ENCODE measurements at places on chromosomes 3 and 15. TPM values are rescaled to one million over a fixed set of nuclear protein-coding genes. Genes with fewer than 3 reads are reported as not detected.

Gene ZNF385D
- not detected for total RNA-seq

- H3K36me3 ChIP-seq: no peaks in the 10 kb centered on the region
- H3K4me3 ChIP-seq: no peak overlapping the region
- H3K27ac ChIP-seq: no peak overlapping the region
- H3K27me3 ChIP-seq: no peaks in the 10 kb centered on the region
- H3K4me1 ChIP-seq: peaks cover 8% of the 10 kb centered on the region
Measured at GRCh38 chr3:66442254-66443117, 58.3 kb downstream of the LRIG1 start.

GRCh38 chr3:176395240-176395639 is 802.0 kb downstream of the TBL1XR1 start:
- no peak for DNase-seq
- H3K27me3 ChIP-seq: no peaks in the 10 kb centered on the region
- H3K27ac ChIP-seq: no peak overlapping the region
- H3K4me3 ChIP-seq: no peak overlapping the region
- H3K36me3 ChIP-seq: no peaks in the 10 kb centered on the region

- H3K36me3 ChIP-seq: peaks cover 9% of the 10 kb centered on the region
- no peaks in the 10 kb centered on the region for H3K27me3 ChIP-seq
- H3K27ac ChIP-seq: no peak overlapping the region
- H3K4me3 ChIP-seq: peak overlapping the region; percentile 4
- no peak for DNase-seq
Measured at GRCh38 chr3:71057526-71057894, 526.0 kb downstream of the FOXP1 start.

GRCh38 chr3:177358091-177358976 is 161.1 kb upstream of the TBL1XR1 start:
- H3K4me1 ChIP-seq: peaks cover 41% of the 10 kb centered on the region
- DNase-seq: peak; percentile 81
- H3K4me3 ChIP-seq: peak overlapping the region; percentile 57
- H3K27ac ChIP-seq: peak overlapping the region; percentile 82

Gene SLC27A2
- 16.6 TPM for total RNA-seq

GRCh38 chr3:164418414-164418813 is 659.9 kb downstream of the SI start:
- no peak for DNase-seq
- no peak overlapping the region for H3K4me3 ChIP-seq
- no peaks in the 10 kb centered on the region for H3K36me3 ChIP-seq

- H3K4me1 ChIP-seq: no peaks in the 10 kb centered on the region
- no peaks in the 10 kb centered on the region for H3K36me3 ChIP-seq
- no peak overlapping the region for H3K4me3 ChIP-seq
- no peaks in the 10 kb centered on the region for H3K27me3 ChIP-seq
Measured at GRCh38 chr3:13569201-13569600, 20.3 kb downstream of the FBLN2 start.

DNA sequence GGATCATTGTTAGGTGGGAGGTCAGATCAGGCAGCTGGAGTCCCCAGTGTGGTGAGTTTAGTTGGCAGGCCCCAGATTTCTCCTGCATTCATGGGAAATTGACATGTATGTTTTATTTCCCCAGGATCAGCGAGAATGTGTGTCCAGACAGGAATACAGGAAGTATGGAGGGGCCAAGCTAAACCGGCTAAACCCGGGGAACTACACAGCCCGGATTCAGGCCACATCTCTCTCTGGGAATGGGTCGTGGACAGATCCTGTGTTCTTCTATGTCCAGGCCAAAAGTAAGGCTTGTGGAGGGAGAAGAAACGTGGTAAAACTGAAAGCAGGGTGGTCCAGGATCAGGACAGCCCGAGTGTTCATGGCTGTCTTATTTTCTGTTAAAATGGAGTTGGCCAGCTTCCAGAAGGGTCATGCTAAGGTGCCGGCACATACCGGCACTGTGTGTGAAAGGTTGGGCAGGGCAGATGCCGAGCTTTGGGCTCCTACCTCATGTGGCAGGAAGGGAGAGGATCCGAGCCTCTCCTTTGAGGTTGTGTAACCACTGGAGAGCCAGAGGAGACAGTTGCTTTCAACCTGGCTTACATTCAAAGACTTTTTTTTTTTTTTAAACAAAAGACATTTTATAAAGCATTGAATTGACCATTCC is 83.1 kb downstream of the PGPEP1L start:
- no peak overlapping the region for H3K4me3 ChIP-seq
- DNase-seq: no peak
- no peaks in the 10 kb centered on the region for H3K4me1 ChIP-seq
- peaks cover 13% of the 10 kb centered on the region for H3K36me3 ChIP-seq

Gene FEZF2
- not detected for total RNA-seq

- no peak overlapping the region for H3K27ac ChIP-seq
- H3K4me3 ChIP-seq: no peak overlapping the region
- H3K36me3 ChIP-seq: no peaks in the 10 kb centered on the region
- no peak for DNase-seq
Measured at GRCh38 chr15:55151631-55152030, 45.1 kb downstream of the RSL24D1 start.

DNA sequence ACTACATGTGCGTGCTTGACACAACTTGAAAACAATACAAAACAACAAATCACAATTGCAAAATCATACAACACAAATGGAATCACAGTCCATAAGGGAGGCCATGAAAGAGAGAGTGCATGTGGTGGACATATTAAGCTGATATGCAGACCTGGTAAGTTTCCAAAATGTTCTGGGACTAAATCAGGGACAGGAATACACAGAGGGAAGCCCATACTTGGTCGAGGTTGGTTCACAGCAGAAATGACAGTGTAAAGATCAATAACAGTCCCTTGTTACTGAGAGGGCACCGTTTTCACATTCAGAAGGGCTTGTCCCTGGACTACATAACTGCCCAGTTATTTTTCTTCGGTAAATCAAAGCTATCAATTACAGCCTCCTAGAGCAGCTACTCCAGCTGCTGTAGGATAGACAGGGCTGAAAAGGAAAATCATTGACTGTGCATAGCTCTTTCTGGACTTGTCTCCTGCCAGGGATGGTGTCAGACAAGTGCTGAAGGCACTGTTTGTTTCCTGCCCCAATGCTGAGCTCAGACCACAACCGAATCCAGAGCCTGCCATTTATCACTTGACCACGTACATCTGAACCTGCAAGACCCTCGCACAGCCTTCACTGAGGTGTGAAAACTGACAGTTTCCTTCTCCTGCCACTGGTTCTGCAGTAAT is 79.5 kb upstream of the KCNMB2 start:
- no peak overlapping the region for H3K4me3 ChIP-seq
- H3K27ac ChIP-seq: no peak overlapping the region
- H3K36me3 ChIP-seq: no peaks in the 10 kb centered on the region
- DNase-seq: no peak

DNA sequence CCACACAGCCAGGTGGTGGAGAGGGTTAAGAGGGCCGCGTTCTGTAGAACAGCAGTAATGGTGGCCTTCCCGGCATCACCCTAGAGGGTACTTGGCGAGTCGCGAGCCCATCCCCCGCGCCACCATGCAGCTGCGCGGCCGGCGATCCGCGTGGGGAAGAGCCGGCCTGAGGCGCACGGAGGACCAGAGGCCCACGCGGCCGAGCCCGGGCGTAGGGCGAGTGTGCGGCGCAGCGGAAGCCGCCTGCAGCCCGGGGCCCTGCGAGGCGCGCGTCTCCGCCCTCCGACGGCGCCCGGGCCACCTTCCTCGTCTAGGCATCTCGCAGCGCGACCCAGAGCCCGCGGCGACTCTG is 423 bp downstream of the TKT start:
- DNase-seq: no peak
- peaks cover 26% of the 10 kb centered on the region for H3K4me1 ChIP-seq
- peak overlapping the region; percentile 90 for H3K4me3 ChIP-seq
- H3K27me3 ChIP-seq: no peaks in the 10 kb centered on the region
- H3K36me3 ChIP-seq: no peaks in the 10 kb centered on the region

- H3K4me3 ChIP-seq: no peak overlapping the region
- no peaks in the 10 kb centered on the region for H3K27me3 ChIP-seq
- H3K36me3 ChIP-seq: no peaks in the 10 kb centered on the region
Measured at GRCh38 chr15:77107531-77108355, 36.8 kb upstream of the TSPAN3 start.

- H3K4me1 ChIP-seq: no peaks in the 10 kb centered on the region
- no peak for DNase-seq
- H3K4me3 ChIP-seq: no peak within 1 kb of the TSS
- H3K27me3 ChIP-seq: peaks cover 29% of the 10 kb centered on the region
- no peaks in the 10 kb centered on the region for H3K36me3 ChIP-seq
Measured at GRCh38 chr15:88803241-88803919, at the start of gene ACAN. ACAN (plus strand) TSS chr15:88803436; CDS start chr15:88836207, 32,771 bp downstream.

Gene TEX55
- not detected for total RNA-seq

GRCh38 chr3:38120693-38121450 is 16.1 kb downstream of the ACAA1 start:
- H3K36me3 ChIP-seq: peaks cover 20% of the 10 kb centered on the region
- H3K27me3 ChIP-seq: no peaks in the 10 kb centered on the region

DNA sequence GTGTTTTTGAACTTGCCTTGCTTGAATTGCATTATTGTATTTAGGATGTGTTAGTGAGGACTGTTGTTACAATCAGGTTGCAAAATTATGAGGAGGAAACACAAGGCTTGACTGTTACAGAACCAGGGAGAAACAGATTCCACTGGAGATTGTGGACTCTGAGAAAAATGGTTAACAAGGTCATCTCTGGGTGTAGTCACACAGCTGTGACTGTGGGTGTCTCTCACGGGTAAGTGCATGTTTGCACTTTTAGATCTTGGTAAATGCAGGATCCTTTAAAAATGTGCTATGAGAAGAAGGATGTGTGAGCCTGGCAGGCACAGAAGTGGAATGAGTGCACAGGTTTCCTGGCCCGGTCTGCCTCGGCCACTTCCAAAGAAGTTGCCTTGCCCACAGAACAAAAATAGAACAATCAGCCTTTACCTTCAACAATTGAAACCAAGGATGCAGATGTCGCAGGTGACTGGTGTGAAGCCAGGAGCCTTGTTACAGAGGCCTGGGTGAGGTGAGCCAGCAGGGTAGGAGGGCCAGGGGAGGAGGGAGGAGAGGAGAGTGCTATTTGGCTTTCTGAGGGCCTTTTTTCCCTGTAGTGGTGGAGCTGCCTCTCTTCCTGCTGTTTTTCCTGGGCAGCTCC is 68.0 kb downstream of the ABHD5 start:
- no peak overlapping the region for H3K4me3 ChIP-seq
- DNase-seq: no peak
- no peak overlapping the region for H3K27ac ChIP-seq
- peaks cover 25% of the 10 kb centered on the region for H3K4me1 ChIP-seq

Gene PLAAT1
- total RNA-seq: not detected

DNA sequence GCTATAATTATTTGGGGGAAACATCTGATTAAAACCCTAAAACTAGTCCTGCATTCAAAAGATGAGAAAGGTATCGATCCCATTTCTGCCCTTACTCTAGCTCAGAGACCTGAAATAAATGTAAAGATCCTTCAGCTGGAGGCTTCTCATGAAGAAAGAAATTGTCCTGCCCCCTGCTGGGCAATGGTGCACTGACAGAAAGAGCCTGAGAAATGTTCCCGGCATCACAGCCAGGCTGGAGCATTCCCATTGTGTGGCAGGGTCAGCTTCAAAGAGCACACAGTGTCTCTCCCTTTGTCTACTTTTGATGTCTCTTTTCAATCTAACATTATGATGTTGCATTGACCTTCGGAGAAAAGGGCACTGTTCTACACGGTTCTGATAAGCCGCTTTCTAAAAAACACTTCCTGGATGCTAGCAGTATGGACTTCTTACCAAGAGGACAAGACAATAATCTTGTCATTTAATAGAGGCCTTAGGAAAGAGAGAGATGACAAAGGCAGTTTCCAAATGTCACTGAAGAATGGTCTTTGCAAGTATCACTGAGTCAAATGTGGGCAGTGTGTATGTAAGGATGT is 287.5 kb downstream of the MAGI1 start:
- no peak overlapping the region for H3K4me3 ChIP-seq
- no peak for DNase-seq
- no peaks in the 10 kb centered on the region for H3K27me3 ChIP-seq

Gene MYLK
- total RNA-seq: not detected

GRCh38 chr15:49832511-49832910 is 211.7 kb downstream of the DTWD1 start:
- H3K27ac ChIP-seq: no peak overlapping the region
- no peaks in the 10 kb centered on the region for H3K36me3 ChIP-seq
- no peak overlapping the region for H3K4me3 ChIP-seq
- DNase-seq: no peak
- H3K27me3 ChIP-seq: no peaks in the 10 kb centered on the region
